H1 (cell line): ENCODE measurements at places on chromosomes 5 and 9.

- DNase-seq, result no peak
These were observed 245.4 kb upstream of the NREP start for GRCh38 chr5:112002376-112002775.

- peak; percentile 80 for DNase-seq
These were observed 688 bp downstream of the CNTLN start for GRCh38 chr9:17135295-17136160.

DNA sequence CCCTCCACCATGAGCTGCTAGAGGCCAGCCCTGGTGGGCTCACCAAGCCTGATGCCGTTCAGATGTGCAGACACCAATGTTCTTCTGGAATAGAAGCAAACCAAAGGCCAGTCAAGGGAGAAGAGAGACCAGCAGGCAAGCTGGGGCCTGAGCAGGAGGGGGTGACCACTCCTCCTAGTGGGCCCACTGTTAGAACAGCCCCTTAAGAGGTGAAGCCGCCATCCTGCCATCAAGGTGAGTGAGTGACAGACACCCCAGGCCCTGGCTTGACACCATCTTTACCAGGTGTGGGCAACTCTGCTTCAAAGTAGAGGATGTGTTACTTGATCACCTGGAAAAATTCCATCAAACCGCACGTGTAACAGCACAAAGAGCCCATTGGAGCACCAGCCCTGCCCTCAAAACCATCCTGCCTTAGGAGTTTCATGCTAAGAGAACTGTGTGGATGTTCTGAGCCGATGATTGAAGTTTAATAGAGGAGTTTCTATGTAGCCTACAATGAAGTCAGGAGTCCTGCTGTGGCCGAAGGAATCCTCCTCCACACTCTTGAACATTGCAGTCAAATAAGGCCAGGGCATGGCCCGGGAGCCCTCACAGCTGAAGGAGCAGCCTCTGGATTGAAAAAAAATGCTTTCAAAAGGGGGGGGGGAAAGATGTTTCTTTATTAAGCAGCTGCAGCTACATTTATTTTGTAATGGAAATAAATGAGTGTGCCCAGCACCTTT lies 20.8 kb downstream of the AMBP start:
- DNase-seq, result no peak

GRCh38 chr9:31839273-31839672 lies 545.2 kb upstream of the ACO1 start:
- DNase-seq, result no peak

DNA sequence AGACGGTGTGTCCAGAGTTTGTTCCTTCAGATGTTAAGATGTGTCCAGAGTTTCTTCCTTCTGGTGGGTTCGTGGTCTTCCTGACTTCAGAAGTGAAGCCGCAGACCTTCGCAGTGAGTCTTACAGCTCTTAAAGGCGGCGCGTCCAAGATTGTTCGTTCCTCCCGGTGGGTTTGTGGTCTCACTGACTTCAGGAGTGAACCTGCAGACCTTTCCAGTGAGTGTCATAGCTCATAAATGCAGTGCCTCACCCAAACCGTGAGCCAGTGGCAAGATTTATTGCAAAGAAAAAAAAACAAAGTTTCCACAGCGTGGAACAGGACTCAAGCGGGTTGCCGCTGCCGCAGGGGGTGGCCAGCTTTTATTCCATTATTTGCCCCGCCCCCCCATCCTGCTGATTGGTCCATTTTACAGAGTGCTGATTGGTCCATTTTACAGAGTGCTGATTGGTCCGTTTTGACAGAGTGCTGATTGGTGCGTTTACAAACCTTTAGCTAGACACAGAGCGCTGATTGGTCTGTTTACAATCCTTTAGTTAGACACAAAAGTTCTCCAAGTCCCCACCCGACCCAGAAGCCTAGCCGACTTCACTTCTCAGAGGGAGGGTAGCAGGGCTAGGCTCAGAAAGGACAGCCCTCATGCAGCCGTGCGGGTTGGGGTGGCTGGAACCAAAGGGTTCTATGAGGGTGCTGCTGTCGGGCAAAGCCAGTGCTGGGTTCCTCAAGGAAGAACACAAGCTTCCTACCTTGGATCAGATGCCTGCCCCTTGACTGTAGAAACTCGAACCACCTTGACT lies 9.1 kb upstream of the RNF130 start:
- DNase-seq, result no peak

GRCh38 chr9:32339424-32339823 lies 45.0 kb upstream of the ACO1 start:
- DNase-seq, result no peak
